ENCODE measurements at places on chromosomes 7 and 10.

DNA sequence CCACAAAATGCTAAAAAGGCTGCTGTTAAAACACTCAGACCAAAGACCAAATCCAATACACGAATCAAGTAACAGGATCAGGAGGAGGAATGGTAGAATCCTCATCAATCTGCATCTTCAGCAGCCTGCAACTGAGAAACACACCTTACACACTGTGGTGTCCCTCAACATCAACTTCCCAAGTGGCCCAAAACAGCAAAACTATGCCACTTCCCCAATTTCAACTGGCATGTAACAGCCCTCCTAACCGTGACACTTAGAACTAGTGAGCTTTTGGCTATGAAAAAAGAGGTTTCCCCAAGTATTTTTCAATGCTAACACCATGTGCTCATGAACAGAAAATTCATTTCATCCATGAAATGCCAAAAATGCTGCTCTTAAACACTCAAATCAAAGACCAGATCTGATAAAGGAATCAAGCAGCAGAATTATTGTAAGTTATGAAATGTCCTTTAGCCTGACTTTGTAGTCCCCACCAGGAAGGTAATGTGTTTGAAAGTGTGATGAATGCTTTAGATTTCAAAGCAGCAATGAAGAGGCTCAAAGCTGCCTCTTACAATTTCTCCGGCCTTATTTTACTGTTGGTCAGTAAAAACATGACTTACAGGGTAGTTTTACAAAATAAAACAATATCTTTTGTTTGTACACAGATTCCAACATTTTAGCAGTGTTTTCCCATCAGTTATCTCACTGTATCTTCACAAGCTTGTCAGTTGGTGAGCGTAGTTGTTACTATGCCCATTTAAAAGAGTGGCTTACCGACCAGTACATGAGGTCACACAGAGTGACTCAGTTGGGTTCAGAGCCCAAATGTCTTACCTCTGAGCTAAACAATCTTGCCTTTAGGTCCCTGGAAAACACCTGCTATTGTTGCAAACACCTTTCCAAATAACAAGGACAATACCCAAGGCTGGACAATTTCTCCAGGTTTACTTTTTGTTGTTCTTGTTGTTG lies 65.7 kb upstream of the ASAH2 start:
- DNase-seq: no peak

- no peak for DNase-seq
Observed at GRCh38 chr10:7133278-7133677, 277.6 kb downstream of the SFMBT2 start.

DNA sequence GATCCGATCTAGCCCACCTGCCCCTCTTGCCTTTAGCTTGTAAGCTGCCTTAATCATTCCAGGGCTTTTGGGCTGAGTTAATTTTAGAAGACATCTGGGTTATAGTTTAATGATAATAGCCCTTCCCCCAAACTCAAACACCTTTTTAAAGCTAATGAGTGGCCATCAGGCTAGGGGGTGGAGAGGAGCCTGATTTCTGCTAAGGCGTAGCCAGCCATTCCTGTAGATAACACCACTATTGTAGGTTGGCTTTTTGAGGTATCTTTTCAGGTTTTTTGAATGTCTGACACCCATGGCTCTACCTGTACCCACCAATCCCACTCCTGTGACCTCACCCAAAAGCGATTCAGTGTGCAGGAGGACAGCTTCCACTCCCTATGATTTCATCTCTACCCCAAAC lies 7.6 kb upstream of the SYPL1 start:
- DNase-seq: no peak

DNA sequence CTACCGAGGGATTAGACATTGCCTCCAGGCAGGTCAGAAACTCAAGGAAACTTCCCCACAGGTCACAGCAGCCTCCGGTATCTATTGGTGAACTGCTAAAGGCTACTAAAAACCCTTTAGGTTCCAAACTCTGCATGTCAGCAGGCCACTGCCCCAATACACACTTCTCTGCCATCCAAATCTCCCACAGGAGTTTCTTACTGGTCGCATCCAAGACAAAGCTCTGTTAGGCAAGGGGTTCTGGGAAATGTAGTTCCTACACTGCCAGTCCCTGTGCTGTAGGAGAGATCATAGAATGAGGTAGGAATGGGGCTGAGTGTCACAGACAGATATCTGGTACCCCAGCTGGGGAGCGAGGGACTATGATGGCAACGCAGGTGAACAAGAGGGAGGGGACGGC lies 757.0 kb upstream of the C7orf33 start:
- DNase-seq: no peak

- no peak for DNase-seq
Observed at GRCh38 chr10:6133331-6134098, 44.7 kb downstream of the RBM17 start.

DNA sequence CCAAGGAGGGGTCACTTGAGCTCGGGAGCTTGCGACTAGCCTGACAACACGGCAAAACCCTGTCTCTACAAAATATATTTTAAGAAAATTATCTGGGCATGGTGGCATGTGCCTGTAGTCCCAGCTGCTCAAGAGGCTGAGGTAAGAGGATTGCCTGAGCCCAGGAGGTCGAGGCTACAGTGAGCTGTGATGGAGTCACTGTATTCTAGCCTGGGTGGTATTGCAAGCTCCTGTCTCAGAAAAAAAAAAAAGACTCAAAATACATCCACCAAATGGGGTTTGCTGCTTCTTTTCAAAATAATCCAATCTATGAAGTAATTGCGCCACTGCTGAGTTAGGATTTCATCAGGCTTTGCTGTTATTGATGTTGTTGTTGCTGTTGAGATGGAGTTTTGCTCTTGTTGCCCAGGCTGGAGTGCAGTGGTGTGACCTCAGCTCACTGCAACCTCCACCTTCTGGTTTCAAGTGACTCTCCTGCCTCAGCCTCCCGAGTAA lies 11.1 kb upstream of the VIM start:
- DNase-seq: no peak

- DNase-seq: no peak
Observed at GRCh38 chr10:9560976-9561375, 1456.7 kb upstream of the CELF2 start.

GRCh38 chr10:77077316-77077945 lies 560.2 kb downstream of the KCNMA1 start:
- no peak for DNase-seq

All from activated T-cell treated with anti-CD3 and anti-CD28 coated beads for 48 hours (primary cell).